ENCODE measurements at places on chromosomes 12 and 14. TPM values are rescaled to one million over a fixed set of nuclear protein-coding genes. Genes with fewer than 3 reads are reported as not detected.

GRCh38 chr14:105076805-105077648 is 11.8 kb upstream of the GPR132 start:
- no peaks in the 10 kb centered on the region for H3K36me3 ChIP-seq
- H3K27ac ChIP-seq, result no peak overlapping the region
- H3K4me3 ChIP-seq, result no peak overlapping the region
- H3K27me3 ChIP-seq, result no peaks in the 10 kb centered on the region
- peaks cover 4% of the 10 kb centered on the region for H3K4me1 ChIP-seq

- no peak overlapping the region for H3K4me3 ChIP-seq
- DNase-seq, result peak; percentile 51
- H3K4me1 ChIP-seq, result peaks cover 4% of the 10 kb centered on the region
- no peak overlapping the region for H3K27ac ChIP-seq
- H3K36me3 ChIP-seq, result no peaks in the 10 kb centered on the region
Observed at GRCh38 chr14:33237115-33237740, 298.5 kb downstream of the NPAS3 start.

DNA sequence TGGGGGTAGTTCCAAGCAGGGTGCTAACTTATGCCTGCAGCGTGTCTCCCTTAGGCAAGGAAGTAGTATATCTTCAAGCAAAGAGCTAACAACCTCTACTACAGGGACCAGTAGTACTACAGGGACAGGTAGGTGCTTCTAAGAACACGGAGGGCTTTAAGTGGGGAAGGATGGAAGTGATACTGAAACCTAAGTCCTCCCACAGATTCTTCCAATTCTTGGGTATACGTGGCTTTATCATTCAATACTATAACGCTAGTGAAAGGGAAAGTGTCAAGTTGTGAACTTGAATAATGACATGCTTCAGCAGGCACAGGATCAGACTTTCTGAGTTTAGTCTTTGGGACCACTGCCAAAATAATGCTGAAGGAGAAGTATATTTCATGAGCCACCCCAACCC is 241.7 kb downstream of the CEP128 start:
- H3K36me3 ChIP-seq, result no peaks in the 10 kb centered on the region
- H3K4me1 ChIP-seq, result no peaks in the 10 kb centered on the region
- no peaks in the 10 kb centered on the region for H3K27me3 ChIP-seq
- no peak for DNase-seq
- no peak overlapping the region for H3K4me3 ChIP-seq
- H3K27ac ChIP-seq, result no peak overlapping the region

DNA sequence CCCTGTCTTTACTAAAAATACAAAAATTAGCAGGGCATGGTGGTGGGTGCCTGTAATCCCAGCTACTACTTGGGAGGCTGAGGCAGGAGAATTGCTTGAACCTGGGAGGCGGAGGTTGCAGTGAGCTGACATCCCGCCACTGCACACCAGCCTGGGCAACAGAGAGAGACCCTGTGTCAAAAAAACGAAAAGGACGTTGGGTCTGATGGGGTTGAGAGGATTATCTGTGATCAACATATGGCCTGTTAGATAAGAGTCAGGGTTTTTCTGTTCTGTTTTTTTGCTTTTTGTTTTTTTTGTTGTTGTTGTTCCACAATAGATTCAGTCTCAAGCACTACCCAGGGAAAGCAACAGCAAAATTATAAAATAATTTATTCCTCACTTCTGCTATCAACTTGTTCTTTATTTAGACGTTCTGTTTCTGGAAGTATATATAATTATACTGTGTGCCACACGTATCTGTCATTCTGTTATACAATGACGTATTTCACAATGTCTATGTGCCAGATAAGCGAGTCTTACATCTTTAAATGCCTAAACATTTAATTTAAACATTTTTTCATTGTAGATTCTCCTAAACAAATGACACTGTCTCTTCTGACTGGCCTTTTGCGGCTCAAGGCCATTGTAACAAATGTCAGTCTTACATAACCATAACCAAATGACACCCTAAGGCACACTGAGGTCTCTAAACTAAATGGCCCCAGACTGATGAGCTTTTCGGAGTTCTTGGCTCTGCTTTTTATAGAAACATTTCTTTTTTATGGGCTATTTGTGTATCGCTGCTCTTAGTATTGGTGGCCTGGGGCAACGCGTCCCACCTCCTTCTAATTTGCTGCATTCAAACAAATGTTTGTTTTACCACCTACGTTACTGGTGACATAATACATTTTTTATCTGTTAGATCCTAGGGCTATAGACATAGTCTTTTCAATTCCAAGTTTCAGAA is 7.2 kb upstream of the P2RX4 start:
- H3K27ac ChIP-seq, result no peak overlapping the region
- H3K4me1 ChIP-seq, result no peaks in the 10 kb centered on the region
- no peaks in the 10 kb centered on the region for H3K27me3 ChIP-seq

- no peak overlapping the region for H3K27ac ChIP-seq
- H3K4me1 ChIP-seq, result peaks cover 9% of the 10 kb centered on the region
- no peaks in the 10 kb centered on the region for H3K27me3 ChIP-seq
- no peak for DNase-seq
Observed at GRCh38 chr12:26106347-26106746, 18.5 kb downstream of the BHLHE41 start.

DNA sequence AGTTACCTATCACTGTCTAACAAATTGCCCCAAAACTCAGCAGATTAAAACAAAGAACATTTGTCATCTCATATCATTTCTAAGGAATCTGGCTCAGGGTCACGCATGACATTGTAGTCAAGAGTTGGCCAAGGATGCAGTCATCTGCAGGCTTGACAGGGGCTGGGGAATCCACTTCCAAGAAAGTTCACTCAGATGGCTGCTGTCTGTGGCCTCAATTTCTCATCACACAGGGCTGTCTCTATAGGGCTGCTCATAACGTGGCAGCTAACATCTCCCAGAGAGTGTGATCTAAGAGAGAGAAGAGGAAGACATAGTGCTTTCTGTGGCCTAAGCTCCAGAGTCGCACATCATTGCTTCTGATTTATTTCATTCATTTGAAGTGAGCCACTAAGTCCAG is 17.0 kb upstream of the IL22 start:
- H3K4me1 ChIP-seq, result no peaks in the 10 kb centered on the region
- no peaks in the 10 kb centered on the region for H3K27me3 ChIP-seq
- no peak overlapping the region for H3K27ac ChIP-seq
- no peak for DNase-seq
- no peaks in the 10 kb centered on the region for H3K36me3 ChIP-seq

- no peak for DNase-seq
- no peak overlapping the region for H3K27ac ChIP-seq
- no peak overlapping the region for H3K4me3 ChIP-seq
- H3K27me3 ChIP-seq, result no peaks in the 10 kb centered on the region
- peaks cover under 1% of the 10 kb centered on the region for H3K4me1 ChIP-seq
Observed at GRCh38 chr12:59079002-59079401, 158.7 kb upstream of the LRIG3 start.

DNA sequence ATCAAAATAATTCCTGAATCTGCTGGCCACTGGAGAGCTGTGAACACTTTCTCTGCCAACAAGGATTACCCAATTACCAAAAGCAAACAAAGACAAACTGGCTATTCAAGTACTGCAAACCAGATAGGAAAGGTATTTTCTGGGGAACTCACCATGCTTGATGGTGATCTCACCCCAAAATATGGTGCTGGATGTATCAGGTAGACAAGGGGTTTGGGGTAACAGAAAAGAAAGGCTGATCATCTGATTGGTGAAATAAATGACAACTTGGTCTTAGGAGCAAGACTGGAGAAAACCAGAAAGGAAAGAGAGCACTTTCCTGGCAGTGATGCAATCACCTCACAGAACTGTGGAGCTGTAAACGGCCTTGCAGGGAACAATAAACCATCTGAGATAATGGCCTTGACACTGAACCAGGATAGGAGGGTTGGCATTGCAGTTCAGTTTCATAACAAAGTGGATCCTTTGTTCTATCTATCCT is 31.0 kb upstream of the NPFF start:
- no peak for DNase-seq
- no peak overlapping the region for H3K4me3 ChIP-seq
- no peaks in the 10 kb centered on the region for H3K27me3 ChIP-seq
- H3K27ac ChIP-seq, result no peak overlapping the region
- H3K36me3 ChIP-seq, result peaks cover 20% of the 10 kb centered on the region

GRCh38 chr14:43336351-43336750 is 1170.7 kb downstream of the FSCB start:
- no peak for DNase-seq
- H3K27me3 ChIP-seq, result no peaks in the 10 kb centered on the region
- no peak overlapping the region for H3K4me3 ChIP-seq
- no peaks in the 10 kb centered on the region for H3K36me3 ChIP-seq

- no peak overlapping the region for H3K4me3 ChIP-seq
- no peaks in the 10 kb centered on the region for H3K27me3 ChIP-seq
- H3K4me1 ChIP-seq, result no peaks in the 10 kb centered on the region
- H3K36me3 ChIP-seq, result no peaks in the 10 kb centered on the region
- H3K27ac ChIP-seq, result no peak overlapping the region
Observed at GRCh38 chr14:30883508-30884294, 9.3 kb downstream of the COCH start.

DNA sequence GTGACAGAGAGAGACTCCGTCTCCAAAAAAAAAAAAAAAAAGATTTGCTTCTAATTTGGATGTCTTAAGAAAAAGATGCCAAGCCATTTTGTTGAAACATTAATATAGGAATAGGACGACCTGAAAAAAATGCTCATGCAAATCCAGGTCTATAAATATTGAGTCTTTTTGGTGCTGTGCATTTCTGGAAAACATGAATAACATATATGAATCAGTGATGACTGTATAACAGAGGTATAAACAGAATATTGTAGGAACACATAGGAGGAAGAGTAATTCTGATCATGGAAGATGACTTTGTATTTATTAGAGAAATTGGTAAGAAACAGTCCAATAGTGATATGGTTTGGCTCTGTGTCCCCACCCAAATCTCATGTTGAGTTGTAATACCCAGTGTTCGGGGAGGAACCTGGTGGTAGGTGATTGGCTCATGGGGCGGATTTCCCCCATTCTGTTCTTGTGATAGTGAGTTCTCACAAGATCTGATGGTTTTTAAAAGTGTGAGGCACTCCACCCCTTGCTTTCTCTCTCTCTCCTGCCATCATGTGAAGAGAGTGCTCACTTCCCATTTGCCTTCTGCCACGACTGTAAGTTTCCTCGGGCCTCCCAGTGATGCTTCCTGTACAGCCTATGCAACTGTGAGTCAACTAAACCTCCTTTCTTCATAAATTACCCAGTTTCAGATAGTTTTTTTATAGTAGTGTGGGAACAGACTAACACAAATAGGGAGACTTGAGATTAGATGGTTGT is 3.0 kb upstream of the SRSF5 start:
- DNase-seq, result no peak
- no peak overlapping the region for H3K4me3 ChIP-seq
- H3K27me3 ChIP-seq, result no peaks in the 10 kb centered on the region
- H3K4me1 ChIP-seq, result peaks cover 10% of the 10 kb centered on the region

GRCh38 chr14:100131181-100131580 is 28.3 kb downstream of the DEGS2 start:
- peak; percentile 53 for DNase-seq
- H3K4me1 ChIP-seq, result peaks cover 4% of the 10 kb centered on the region
- no peak overlapping the region for H3K27ac ChIP-seq
- no peaks in the 10 kb centered on the region for H3K36me3 ChIP-seq
- no peak overlapping the region for H3K4me3 ChIP-seq

DNA sequence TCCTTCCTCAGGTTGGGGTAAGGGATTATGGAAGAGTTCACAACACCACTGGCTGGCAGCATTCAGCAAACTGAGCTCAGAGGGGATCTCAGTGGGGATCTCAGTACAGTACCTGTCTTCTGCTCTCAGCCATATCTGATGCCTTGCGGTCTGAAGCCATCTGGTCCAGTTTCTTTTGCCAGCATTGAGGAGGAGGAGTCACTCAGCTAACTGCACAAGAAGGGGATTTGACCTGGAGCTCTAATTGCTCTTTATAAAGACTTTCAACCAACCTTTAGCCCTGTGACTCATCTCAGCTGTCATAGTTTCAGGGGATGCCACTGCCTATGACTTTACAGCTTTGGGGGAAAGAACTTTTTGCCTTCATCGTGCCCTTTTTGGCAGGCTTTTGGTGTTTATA is 44.9 kb downstream of the JKAMP start:
- H3K27me3 ChIP-seq, result no peaks in the 10 kb centered on the region
- H3K27ac ChIP-seq, result no peak overlapping the region
- no peaks in the 10 kb centered on the region for H3K36me3 ChIP-seq
- H3K4me1 ChIP-seq, result no peaks in the 10 kb centered on the region

GRCh38 chr12:1605129-1606020 is 11.0 kb upstream of the FBXL14 start:
- no peak overlapping the region for H3K27ac ChIP-seq
- H3K4me3 ChIP-seq, result peak overlapping the region; percentile 64
- peaks cover 14% of the 10 kb centered on the region for H3K4me1 ChIP-seq
- no peaks in the 10 kb centered on the region for H3K36me3 ChIP-seq

- no peak overlapping the region for H3K4me3 ChIP-seq
- peak overlapping the region; percentile 7 for H3K27ac ChIP-seq
- DNase-seq, result no peak
- H3K36me3 ChIP-seq, result no peaks in the 10 kb centered on the region
- H3K4me1 ChIP-seq, result peaks cover 44% of the 10 kb centered on the region
- no peaks in the 10 kb centered on the region for H3K27me3 ChIP-seq
Observed at GRCh38 chr12:121927813-121928212, 9.4 kb downstream of the CFAP251 start.

DNA sequence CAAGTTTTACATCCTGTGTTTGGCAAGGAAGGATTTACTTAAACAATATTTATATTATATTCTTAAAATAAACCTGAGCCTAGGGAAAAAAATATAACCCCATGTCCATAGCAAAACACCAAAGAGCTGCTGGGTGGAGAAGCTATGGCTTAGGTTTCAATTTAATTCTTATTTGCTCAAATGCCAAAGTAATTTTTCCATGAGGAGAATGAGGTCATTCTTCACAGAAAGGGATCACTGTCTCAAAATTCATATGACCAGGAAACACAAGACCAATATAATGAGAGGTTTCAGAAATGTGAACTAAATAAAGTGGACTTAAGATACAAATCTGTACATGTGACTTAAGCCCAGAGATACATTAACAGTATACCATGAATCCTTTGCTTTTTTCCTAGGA is 195.0 kb downstream of the PHLDA1 start:
- no peak overlapping the region for H3K27ac ChIP-seq
- DNase-seq, result no peak
- H3K36me3 ChIP-seq, result no peaks in the 10 kb centered on the region
- H3K4me1 ChIP-seq, result no peaks in the 10 kb centered on the region

Gene SLCO1A2
- 25.2 TPM for total RNA-seq

Gene ZNF385A
- total RNA-seq, result 22.3 TPM

Gene KRT4
- total RNA-seq, result not detected

Gene SRRM4
- total RNA-seq, result 0.63 TPM

Gene SMAGP
- total RNA-seq, result 8.2 TPM

Gene TAS2R50
- 5.7 TPM for total RNA-seq

Gene TAMALIN
- total RNA-seq, result 3.5 TPM

Gene SVOP
- total RNA-seq, result 0.10 TPM

Gene KRR1
- 37.4 TPM for total RNA-seq

Gene HCAR1
- total RNA-seq, result not detected

Gene LRP1-AS
- not detected for total RNA-seq

Gene SYNE3
- 0.03 TPM for total RNA-seq

Data from GM23338 (cell line).